ENCODE measurements at places on chromosomes 2 and 18. TPM values are rescaled to one million over a fixed set of nuclear protein-coding genes. Genes with fewer than 3 reads are reported as not detected.
A peak's percentile ranks its signal among the peaks of the same experiment; 100 is the strongest.

DNA sequence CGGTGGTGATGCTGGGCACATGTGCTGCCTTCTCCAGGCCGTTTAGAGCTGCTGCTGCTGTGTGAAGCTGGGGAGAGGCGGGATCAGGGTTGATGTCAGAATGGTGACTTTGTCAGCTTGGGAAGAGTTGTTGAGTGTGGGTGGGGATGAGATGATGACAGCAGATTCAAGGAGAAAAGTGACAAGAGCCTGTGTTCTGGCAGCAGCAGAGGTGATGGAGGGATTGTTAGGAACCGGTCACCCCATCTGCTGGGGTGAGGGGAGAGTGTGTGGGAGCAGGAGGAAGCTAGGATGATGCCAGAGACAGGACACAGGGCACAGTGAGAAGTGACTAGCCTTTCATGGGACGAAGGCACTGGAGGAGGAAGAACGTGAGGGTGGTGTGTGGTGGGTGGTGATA, 345.5 kb downstream of the RNF144A start:
- DNase-seq, result no peak
- no peaks in the 10 kb centered on the region for H3K27me3 ChIP-seq
- no peaks in the 10 kb centered on the region for H3K4me1 ChIP-seq
- H3K4me3 ChIP-seq, result no peak overlapping the region

DNA sequence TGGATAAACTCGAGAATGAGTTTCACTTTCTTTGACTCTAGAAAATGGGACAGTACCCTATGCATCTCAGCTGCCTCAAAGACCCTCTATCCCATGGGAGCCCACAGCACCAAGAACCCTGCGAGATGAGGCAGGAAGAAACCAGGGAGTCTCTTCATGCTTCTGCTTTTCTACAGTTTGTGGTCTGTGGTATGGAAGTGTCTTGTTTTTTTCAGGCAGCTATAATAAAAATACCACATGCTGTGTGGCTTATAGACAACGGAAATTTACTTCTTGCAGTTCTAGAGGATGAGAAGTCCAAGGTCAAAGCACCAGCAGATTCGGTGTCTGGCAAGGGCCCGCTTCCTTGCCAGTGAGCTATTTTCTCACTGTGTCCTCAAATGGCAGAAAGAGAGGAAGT, 257.9 kb downstream of the SUCLG1 start:
- H3K27me3 ChIP-seq, result no peaks in the 10 kb centered on the region
- no peaks in the 10 kb centered on the region for H3K4me1 ChIP-seq
- no peak overlapping the region for H3K4me3 ChIP-seq
- no peaks in the 10 kb centered on the region for H3K36me3 ChIP-seq
- H3K27ac ChIP-seq, result no peak overlapping the region
- no peak for DNase-seq

GRCh38 chr2:220460257-220460985, 833.0 kb downstream of the SLC4A3 start:
- no peaks in the 10 kb centered on the region for H3K4me1 ChIP-seq
- no peak for DNase-seq
- no peaks in the 10 kb centered on the region for H3K27me3 ChIP-seq
- H3K4me3 ChIP-seq, result no peak overlapping the region

Gene ALK
- not detected for total RNA-seq

Gene FMNL2
- 4.0 TPM for total RNA-seq

- H3K4me3 ChIP-seq, result no peak overlapping the region
- H3K27me3 ChIP-seq, result no peaks in the 10 kb centered on the region
- no peaks in the 10 kb centered on the region for H3K36me3 ChIP-seq
Observed at GRCh38 chr2:1421731-1422130, 8.5 kb downstream of the TPO start.

DNA sequence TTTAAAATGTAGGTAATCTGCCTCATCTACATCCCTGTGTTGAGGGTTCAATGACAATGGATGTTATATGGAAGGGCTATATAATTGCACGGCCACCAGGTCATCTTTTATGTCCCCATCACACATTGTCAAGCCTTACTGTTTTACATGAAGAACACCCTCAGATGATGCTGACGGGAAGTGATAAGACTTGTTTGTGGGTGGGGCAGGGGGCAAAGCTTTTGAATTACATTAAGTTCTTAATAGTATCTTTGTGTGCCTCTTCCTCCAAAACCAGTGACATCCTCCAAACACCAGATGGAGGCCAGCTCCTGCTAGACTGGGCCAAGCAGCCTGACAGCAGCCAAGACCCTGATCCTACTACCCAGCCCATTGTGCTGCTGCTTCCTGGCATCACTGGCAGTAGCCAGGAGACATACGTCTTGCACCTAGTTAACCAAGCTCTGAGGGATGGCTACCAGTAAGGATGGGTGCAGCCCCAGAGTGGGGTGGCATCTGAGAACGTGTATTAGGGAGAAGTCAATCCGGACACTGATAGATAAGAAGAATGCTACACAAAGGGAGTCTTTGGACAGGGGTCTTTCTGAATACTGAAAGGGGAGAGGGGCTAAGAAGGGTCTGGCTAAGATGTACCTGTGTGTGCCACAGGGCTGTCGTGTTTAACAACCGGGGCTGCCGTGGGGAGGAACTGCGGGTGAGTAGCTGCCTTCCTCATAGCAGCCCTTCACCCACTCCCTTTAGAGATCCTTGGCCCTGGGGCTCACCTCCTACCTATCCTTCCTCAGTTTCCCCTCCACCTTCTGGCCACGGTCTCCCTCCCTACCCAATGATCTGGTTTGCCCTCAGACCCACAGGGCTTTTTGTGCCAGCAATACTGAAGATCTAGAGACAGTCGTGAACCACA, 5.3 kb downstream of the ABHD1 start:
- H3K27me3 ChIP-seq, result no peaks in the 10 kb centered on the region
- no peak overlapping the region for H3K4me3 ChIP-seq
- H3K36me3 ChIP-seq, result peaks cover 40% of the 10 kb centered on the region

DNA sequence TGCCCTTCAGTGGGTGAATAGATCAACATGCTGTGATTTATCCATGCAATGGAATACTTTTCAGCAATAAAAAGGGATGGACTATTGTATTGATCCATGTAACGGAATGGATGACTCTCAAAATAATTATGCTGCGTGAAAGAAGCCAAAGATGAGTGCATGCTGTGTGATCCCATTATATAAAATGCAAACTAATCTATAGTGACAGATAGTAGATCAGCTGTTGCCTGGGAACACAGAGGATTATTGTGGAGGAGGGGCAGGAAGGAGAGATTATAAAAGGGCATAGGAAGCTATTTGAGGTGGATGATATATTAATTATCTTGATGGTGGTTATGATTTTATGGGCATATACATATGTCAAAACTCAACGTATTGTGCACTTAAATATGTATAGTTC, 55.5 kb upstream of the ADAM23 start:
- DNase-seq, result no peak
- no peak overlapping the region for H3K27ac ChIP-seq
- H3K4me1 ChIP-seq, result no peaks in the 10 kb centered on the region
- H3K4me3 ChIP-seq, result no peak overlapping the region

Gene IL1R1
- not detected for total RNA-seq

DNA sequence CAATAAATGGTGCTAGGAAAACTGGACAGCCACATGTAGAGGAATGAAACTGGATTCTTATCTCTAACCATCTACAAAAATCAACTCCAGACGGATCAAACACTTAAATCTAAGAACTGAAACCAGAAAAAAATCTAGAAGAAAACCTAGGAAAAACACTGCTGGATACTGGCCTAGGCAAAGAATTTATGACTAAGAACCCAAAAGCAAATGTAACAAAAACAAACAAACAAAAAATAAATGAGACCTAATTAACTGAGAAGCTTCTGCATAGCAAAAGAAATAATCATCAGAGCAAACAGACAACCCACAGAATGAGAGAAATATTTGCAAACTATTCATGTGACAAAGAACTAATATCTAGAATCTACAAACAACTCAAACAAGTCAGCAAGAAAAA, 314.0 kb upstream of the REV1 start:
- H3K27me3 ChIP-seq, result no peaks in the 10 kb centered on the region
- DNase-seq, result no peak
- peaks cover 62% of the 10 kb centered on the region for H3K36me3 ChIP-seq
- H3K4me3 ChIP-seq, result peak overlapping the region; percentile 20
- H3K4me1 ChIP-seq, result peaks cover 74% of the 10 kb centered on the region

Gene EHBP1
- 25.0 TPM for total RNA-seq

GRCh38 chr18:48023334-48024008, 93.0 kb upstream of the SMAD2 start:
- DNase-seq, result no peak
- no peaks in the 10 kb centered on the region for H3K4me1 ChIP-seq
- no peaks in the 10 kb centered on the region for H3K36me3 ChIP-seq
- no peak overlapping the region for H3K4me3 ChIP-seq

Gene PMAIP1
- 69.9 TPM for total RNA-seq

DNA sequence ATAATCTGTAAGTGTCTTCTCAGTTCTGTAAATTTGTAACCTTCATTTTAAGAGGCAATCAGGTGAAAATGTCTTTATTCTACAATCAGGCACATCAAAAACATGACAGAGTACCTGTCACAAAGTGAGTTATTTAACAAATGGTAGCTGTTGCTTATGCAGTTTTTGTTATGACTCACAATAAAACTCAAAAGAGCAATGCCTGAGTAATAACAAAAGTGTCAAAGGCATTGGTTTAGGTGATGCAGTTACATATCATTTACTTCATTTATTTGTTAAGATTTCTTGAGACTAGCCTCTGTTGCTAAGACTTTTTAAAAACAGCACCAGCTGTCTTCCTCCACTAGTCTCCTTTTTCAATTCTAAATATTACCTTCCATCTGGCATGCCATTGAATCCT, 177.8 kb downstream of the KIAA1328 start:
- H3K4me3 ChIP-seq, result no peak overlapping the region
- no peak overlapping the region for H3K27ac ChIP-seq
- DNase-seq, result no peak
- H3K36me3 ChIP-seq, result peaks cover 4% of the 10 kb centered on the region

Gene RNPEPL1
- total RNA-seq, result 71.0 TPM

Gene MAB21L4
- not detected for total RNA-seq

GRCh38 chr2:199216253-199216652, 241.5 kb downstream of the SATB2 start:
- H3K36me3 ChIP-seq, result no peaks in the 10 kb centered on the region
- H3K27me3 ChIP-seq, result no peaks in the 10 kb centered on the region
- H3K4me3 ChIP-seq, result no peak overlapping the region

DNA sequence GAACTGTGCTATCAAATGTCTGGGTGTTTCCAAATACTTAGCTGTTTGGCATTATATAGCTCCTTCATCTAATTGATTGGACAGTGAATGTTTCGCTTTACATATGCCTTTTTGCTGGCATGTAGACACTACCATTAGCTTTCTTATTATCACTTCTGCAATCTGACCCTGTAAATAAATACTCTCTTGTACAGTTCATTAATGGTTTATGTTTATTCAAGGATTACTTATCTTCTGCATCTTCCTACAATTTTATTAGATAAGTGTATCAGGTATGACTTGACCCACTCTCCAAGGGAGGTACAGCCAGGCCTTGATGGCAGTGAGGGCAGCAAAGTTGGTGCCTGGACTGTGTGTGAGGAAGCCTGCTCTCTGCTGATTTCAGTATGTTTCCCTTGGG, 614.1 kb upstream of the SETBP1 start:
- no peaks in the 10 kb centered on the region for H3K36me3 ChIP-seq
- DNase-seq, result no peak
- H3K27me3 ChIP-seq, result peaks cover 3% of the 10 kb centered on the region
- H3K27ac ChIP-seq, result no peak overlapping the region
- no peaks in the 10 kb centered on the region for H3K4me1 ChIP-seq

- no peak overlapping the region for H3K4me3 ChIP-seq
- DNase-seq, result no peak
- H3K27ac ChIP-seq, result no peak overlapping the region
- H3K4me1 ChIP-seq, result peaks cover 29% of the 10 kb centered on the region
- peaks cover 7% of the 10 kb centered on the region for H3K36me3 ChIP-seq
Observed at GRCh38 chr18:2840521-2840920, 6.3 kb upstream of the EMILIN2 start.

DNA sequence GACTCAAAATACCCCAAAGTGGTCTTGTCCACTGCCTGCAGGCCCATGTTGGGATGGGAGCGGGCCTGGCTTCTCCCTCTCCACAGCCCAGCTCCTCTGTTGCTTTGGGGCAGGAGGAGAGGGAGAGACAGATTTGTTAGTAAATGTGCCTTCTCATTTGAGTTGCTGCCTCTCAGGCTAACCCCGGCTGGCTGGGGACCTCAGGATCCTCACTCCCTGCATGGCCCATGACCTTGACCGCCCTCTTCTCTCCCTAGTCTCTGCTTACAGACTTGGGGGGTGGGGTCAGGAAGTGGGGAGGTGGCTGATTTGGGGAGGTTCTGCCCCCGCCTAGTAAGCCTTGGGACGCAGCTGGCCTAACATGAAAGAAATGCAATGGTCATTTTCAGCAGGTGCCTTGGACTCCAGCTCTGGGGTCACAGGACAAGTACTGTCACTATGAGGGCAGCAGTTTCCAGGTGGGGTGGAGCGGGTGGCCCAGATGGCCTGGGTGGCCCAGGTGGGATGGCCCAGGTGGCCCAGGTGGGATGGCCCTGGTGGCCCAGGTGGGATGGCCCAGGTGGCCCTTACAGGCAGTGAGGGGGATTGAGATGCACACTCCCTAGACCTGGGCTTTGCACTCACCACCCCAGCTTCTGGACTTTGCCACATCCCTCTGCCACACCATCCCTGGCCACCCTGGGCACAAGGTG, 24.1 kb downstream of the HJURP start:
- no peak for DNase-seq
- H3K36me3 ChIP-seq, result no peaks in the 10 kb centered on the region
- no peak overlapping the region for H3K4me3 ChIP-seq

DNA sequence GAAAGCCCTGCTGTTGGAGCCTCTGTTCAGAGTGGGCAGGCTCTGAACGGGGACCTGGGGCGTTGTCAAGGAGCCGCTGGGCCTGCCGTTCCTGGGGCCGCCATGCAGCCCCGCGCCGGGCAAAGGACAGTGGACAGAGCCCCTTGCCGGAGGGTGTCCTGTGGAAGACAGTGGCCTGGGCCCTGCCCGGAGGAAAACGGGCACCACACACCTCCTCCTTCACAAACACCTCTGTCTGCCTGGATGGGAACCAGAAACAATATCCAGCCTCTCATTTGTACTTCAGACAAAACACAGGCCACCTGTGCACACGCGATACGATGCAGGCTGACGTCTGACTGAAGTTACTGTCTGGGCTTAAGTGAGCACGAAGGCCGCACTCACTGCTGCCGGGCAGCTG, 233.7 kb downstream of the TWIST2 start:
- no peak for DNase-seq
- no peak overlapping the region for H3K4me3 ChIP-seq
- peaks cover 34% of the 10 kb centered on the region for H3K36me3 ChIP-seq

Gene GPR45
- not detected for total RNA-seq

Gene TNFRSF11A
- 0.07 TPM for total RNA-seq

Gene SERPINB5
- not detected for total RNA-seq

Gene DAW1
- not detected for total RNA-seq

Gene ATP8B1
- 0.42 TPM for total RNA-seq

GRCh38 chr2:18380321-18380720, 180.1 kb downstream of the RDH14 start:
- H3K4me3 ChIP-seq, result no peak overlapping the region
- H3K27ac ChIP-seq, result no peak overlapping the region
- no peaks in the 10 kb centered on the region for H3K4me1 ChIP-seq
- DNase-seq, result no peak
- H3K27me3 ChIP-seq, result peaks cover 11% of the 10 kb centered on the region

Gene PTH2R
- 0.29 TPM for total RNA-seq

Gene DPYSL5
- not detected for total RNA-seq

Gene APCDD1
- total RNA-seq, result 0.15 TPM

Measured in activated B cell treated with CpG ODN at 0.5 μM for 24 hours (primary cell).